ENCODE measurements at places on chromosomes 3 and 15. TPM values are rescaled to one million over a fixed set of nuclear protein-coding genes. Genes with fewer than 3 reads are reported as not detected.

GRCh38 chr3:67783281-67784250, 129.2 kb upstream of the SUCLG2 start:
- DNase-seq = no peak

GRCh38 chr3:181457190-181457589, 254.5 kb upstream of the SOX2 start:
- DNase-seq = no peak

GRCh38 chr3:101635954-101636798, 40.8 kb downstream of the ZBTB11 start:
- peak; percentile 49 for DNase-seq

DNA sequence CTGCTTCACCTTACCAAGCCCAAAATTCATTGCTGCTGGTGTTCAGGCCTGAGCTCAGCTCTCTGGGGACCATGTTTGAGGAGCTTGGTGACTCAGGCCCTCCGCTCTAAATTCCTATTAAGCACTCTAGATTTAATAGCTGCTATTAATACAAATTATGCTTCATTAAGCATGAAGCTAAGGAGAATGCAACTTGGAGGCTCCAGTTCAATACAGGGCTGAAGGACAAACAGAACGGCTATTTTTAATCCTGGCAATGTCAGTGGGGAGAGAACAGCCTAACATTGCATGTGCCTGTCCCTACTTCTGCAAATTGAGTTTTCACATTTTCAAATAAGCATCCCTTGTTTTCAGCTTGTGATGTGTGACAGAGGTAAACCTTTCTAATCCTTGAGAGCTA, 80.1 kb upstream of the TRIM42 start:
- DNase-seq = no peak

- DNase-seq = no peak
Observed at GRCh38 chr3:117358717-117359314, 649.2 kb downstream of the TUSC7 start.

- DNase-seq = no peak
Observed at GRCh38 chr3:129989414-129989813, 14.9 kb downstream of the TRH start.

The WDR93 gene
- not detected for total RNA-seq

The RSRC1 gene
- 19.1 TPM for total RNA-seq

- DNase-seq = no peak
Observed at GRCh38 chr3:169060037-169060436, 603.5 kb downstream of the MECOM start.

DNA sequence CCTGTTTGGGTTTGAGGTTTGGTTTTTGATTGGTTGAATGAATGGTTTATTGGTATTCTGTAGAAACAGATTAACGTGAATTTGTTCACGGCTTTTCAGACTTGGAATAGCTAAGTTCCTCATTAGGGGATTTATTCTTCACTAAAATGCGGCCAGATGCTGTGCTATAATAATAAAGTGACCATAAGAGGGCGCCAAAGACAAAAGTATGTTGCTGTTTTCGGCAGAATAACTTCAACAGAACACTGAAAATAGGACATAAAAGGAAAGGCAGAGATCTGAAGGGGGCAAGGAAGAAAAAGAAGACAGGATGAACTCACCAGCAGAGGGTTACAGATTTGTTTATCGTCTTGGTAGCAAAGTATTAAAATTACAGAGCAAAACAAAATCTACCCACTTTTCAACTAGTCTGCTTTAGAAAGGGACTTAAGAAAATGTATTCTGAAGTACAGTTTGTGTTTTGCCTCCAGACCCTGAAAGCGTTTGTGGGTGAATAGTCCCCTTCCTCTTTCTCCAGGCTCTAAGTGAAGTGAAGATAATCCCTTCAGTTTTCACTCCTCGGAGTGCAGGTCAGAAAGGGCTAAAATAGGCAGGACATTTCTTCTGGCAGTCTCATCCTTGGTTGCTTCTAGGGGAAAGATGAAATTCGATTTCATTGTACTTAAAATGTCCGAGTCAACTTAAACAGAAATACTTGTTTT, 147.6 kb downstream of the IL20RB start:
- DNase-seq = no peak

The SERPINI2 gene
- 0.41 TPM for total RNA-seq

GRCh38 chr3:64311424-64312061, 86.3 kb upstream of the PRICKLE2 start:
- no peak for DNase-seq
